Uterus (tissue), 4 donors: ENCODE measurements at places on chromosomes 5 and 9. TPM values are rescaled to one million over a fixed set of nuclear protein-coding genes. Genes with fewer than 3 reads are reported as not detected.

GRCh38 chr9:93601063-93601462 is 24.7 kb downstream of the PHF2 start:
- no peak for DNase-seq

DNA sequence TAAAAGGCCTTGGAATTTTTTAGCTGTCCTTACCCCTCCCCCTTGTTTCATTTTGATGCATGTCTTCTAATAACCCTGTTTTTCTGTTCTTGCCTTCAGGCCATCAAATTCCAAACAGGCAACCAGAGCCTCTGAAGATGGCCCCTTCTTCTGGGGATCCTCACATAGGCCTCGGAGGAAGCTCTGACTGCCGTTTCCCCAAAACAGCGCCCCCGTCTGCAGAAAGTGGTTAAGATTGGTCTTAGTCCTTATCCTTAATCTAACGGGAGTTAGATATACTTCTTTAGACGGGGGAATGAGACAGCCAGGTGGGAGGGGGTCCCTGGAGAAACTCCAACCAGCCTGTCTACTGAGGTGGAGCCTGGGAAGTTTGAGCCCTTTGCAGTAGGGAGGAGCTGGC is 226.3 kb upstream of the ZNF608 start:
- DNase-seq, result no peak

DNA sequence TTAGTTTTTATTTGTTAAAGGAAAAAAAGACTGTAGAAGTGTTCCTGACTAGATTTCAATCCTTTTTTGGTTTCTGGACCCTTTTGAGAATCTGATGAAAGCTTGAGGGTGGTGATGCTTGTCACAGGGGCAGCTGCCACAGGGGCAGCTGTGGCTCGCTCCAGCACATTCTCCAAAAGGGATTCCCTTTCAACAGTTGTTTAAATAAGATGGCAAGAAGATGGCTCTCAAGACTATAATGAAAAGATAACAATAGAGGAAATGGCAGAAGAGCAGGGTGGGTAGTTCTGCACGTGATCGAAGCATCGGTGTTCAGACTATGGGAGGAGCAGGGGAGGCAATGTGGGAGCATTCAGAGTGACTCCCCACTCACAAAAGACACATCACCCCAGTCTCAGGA is 46.5 kb upstream of the TNFAIP8 start:
- no peak for DNase-seq

The CER1 gene
- not detected for total RNA-seq

GRCh38 chr9:16824545-16825330 is 45.7 kb downstream of the BNC2 start:
- DNase-seq, result no peak

The MZB1 gene
- total RNA-seq, result not detected
